Stimulated activated CD8-positive, alpha-beta memory T cell treated with anti-CD3 and anti-CD28 coated beads, Interleukin-4, amount 100 ng/mL, for 24 hours (primary cell): ENCODE measurements at places on chromosomes 12 and 14.

GRCh38 chr12:78388461-78388860 lies 476.1 kb upstream of the SYT1 start:
- DNase-seq = no peak

DNA sequence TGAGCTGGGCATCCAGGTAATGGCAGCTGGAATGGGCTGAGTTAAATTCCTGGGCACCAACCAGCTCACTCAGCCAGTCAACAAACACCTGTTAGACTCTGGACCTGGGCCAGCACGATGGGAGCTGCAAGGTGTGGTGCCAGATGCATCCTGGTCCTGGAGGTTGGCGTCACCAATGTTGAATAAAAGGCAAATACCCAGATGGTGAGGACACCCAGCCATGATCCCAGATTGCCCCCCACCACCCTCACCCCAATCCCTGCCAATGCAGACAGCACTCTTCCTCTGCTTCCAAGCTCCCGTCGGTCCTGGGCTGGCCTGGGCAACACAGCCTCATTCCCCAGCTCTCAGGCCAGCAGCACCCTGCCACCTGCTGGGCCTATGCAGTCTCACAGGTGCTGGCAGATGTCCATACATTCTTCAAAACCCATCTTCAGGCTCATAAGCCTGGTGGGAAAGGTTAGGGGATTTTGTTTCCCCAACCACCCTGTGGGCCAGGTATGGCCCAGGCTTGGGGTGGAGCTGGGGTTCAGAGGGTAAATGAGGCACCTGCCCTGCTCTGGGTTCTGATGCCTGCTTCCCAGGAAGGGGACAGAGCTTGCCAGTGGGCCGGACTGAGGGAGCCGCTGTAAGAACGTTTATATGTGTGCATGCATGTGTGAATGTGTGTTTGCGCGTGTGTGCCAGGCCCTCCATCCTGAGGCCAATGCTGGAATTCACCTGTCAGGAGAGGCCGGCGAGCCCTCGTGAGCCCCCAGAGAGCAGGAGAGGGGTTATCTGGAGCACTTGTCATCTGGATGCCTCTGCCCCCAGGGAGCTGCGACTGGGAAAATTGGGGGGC lies 58.0 kb downstream of the LGMN start:
- no peak for DNase-seq

GRCh38 chr14:23148591-23149249 lies 29.7 kb upstream of the CEBPE start:
- no peak for DNase-seq

- DNase-seq = no peak
Measured at GRCh38 chr12:76719171-76720041, 44.5 kb upstream of the ZDHHC17 start.

DNA sequence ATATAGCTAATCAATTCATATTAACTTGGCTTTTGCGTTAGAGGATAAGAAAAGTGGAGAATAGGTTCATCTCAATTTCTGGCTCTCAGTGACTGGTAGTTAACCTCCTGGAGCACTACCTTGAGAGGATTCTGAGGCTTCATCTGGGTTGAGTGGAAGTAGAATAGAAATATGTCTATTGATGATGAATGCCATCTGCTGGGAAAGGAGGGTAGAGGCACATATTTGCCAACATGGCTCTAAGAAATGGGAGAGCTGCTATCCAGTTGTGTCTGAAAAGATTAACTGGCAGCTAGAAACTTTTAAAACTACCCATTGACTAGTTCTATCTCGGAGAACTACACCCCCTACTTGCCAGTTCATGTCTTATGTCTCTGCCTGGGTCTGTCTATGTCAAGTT lies 530.1 kb downstream of the NRXN3 start:
- DNase-seq = no peak

- DNase-seq = no peak
Measured at GRCh38 chr12:56585098-56585497, 45.0 kb downstream of the BAZ2A start.

- no peak for DNase-seq
Measured at GRCh38 chr14:32312010-32312331, 17.1 kb upstream of the AKAP6 start.

DNA sequence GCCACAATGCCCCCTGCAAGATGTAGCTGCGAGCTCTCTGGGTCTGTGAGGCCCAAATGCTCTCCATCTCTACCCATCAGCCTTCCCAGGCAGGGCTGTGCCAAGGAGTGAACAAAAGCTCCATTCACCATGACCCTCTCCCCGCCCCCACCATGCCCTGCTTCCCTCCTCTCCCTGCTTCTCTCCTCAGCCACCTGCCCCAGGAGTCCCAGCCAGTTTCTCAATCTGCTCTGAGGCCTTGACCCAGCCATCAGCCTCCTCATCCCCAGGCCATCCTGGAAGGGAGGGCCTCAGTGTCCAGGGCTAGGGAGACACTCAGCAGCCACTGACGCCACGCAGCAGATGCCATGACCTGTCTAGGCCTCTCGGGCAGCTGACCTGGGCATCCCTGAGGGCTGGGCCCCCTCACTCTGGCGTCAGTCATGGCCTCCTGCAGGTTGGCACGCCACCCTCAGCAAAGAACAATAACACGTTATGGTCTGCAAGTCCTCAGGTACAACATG lies 8.5 kb upstream of the KRT5 start:
- no peak for DNase-seq

- DNase-seq = no peak
Measured at GRCh38 chr14:22147716-22148115, 441.3 kb downstream of the DAD1 start.

DNA sequence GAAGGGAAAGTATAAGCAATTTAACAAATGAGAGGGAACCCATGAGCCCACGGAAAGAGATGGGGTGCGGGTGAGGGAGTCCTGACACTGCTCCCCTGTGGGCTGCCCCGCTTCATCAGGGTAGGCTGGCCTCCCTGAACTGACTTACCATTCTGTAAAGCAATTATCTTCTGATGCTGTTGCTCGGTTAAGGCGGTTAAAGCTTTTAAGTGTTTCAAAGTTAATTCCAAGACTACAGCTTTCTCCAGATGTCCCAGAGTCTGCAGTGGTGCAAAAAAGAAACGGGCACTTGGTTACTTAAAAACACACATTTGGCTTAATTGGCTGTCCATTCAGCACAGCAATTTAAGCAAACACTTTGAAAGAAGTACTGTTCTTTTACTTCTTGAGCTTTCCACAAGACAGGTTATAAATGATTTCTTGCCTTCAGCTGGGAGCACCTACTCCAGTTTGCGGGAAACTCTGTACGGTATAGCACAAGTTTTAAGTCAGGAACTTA lies 1.3 kb downstream of the BHLHE41 start:
- DNase-seq = no peak

DNA sequence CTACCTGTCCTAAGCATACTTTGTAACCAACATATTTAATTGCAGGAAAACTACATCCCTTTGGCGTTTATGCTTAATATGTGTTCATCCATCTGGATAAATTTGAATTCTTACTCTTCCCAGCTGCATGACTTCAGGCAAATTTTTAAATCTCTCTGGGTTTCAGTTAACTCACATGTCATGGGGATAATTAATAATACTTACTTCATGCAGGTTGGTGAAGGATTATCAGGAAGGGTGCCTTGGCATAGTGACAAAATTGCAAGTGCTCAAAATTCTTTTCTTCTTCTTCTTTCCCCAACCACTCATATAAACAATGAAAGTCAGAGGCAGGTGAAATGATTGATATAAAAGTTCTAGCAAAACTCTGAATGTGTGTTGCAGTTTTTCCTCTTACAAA lies 15.9 kb downstream of the SYT10 start:
- DNase-seq = no peak

DNA sequence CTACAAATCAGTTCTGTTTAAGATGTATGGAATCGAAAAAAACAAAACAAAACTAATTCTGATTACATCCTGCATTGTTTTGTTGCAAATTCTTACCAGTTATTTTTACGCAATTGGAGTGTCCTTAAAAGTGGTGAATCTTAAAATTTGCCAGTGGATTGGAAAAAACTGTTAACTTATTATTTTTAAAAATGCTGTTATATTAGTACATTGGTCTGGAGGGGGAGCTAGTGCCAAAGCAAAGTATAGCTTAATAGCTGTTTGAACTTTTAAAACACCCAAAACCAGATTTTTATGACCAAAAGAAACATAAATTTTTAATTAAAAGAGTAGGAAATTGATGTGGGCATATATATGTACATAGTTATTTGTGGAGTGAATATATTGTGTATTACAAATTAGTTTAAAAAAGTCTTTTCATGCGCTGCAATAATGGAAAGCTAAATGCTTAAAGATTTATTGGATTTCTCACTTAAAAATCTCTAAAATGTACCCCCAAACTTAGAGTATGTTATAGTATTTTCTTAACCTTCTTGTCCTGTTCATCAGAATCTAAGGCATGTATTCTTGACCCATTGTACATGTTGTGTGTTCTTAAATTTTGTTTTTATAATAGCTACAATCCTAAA lies 2.5 kb downstream of the FUT8 start:
- no peak for DNase-seq

- DNase-seq = no peak
Measured at GRCh38 chr12:69024413-69024812, 91.4 kb upstream of the CPM start.

- no peak for DNase-seq
Measured at GRCh38 chr12:38639625-38640024, 265.8 kb downstream of the CPNE8 start.

GRCh38 chr14:104676130-104676693 lies 13.2 kb upstream of the INF2 start:
- no peak for DNase-seq

DNA sequence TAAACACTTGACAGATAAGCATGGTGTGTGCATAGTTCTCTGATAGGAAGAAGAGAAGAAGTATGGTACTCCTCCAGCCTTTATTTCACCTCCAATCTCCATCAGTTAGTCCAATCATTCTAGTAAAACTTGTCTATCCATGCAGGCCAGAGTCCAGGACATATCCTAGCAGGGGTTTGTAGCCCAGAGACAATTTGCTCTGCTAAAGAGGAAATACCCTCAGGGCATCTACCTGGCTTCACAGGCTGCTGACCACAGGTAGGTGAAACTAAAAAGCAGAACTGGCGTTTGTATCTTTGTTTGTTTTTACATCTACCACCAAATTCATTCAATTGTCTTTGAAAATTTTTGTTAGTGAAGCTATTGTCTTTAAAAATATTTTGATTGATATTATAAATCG lies 717.6 kb downstream of the FSCB start:
- DNase-seq = no peak

DNA sequence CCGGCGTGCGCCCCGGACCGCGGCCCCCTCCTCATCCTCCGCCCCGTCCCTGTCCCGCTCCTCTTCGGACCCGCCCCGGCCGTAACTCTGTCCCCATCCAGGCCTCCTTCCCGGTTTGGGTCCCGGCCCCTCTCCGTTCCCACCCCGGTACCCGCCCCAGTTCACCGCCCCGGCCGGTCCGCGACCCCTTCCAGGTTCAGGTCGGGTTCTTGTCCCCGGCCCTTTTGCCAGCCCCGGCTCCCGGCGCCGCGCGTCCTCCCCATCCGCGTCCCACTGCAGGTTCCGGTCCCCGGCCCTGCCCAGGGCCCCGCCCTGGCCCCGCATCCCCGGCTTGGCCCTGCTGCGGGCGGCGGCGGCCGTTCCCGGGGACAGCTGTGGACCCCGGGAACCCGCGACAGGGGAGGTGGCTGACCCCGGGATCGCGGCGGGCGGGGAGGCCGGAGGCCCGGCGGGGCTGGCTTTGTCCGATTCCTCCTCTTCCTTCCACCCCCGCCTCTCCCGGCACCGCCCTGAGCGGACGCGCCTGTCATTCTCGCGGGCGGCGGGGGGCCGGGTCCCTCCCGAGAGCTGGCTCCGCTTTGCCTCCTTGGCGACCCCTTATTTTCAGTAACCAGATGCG lies 601 bp downstream of the KLC1 start:
- DNase-seq = peak; percentile 36

- no peak for DNase-seq
Measured at GRCh38 chr12:93851257-93851671, 174.1 kb downstream of the CRADD start.

GRCh38 chr12:82765971-82766705 lies 79.4 kb downstream of the TMTC2 start:
- DNase-seq = no peak

- DNase-seq = no peak
Measured at GRCh38 chr12:21336656-21337055, 1.9 kb upstream of the SLCO1A2 start.

- no peak for DNase-seq
Measured at GRCh38 chr12:92648242-92649031, 54.4 kb upstream of the PLEKHG7 start.

GRCh38 chr14:100279563-100279962 lies 26.7 kb downstream of the SLC25A29 start:
- DNase-seq = no peak

GRCh38 chr12:82523996-82524395 lies 162.7 kb upstream of the TMTC2 start:
- no peak for DNase-seq

DNA sequence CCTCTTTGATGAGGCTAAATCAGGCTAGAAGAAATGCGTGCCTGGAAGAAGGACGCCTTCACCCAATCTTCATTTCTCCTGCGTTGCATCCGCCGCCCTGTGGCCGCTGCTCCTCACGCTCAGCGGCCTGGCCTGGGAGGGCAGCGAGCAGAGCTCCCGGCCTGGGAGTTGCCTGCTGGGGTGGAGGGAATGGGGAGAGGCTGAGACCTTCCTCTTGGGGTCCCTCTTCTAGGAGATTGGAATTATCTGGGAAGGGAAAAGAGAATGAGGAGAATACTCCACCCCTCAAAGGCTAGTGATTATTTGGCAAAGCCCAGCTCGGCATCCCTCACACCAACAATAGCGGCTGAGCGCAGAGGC lies 2.4 kb upstream of the HOXC12 start:
- no peak for DNase-seq

- no peak for DNase-seq
Measured at GRCh38 chr14:33954016-33954598, 3.2 kb upstream of the EGLN3 start.

DNA sequence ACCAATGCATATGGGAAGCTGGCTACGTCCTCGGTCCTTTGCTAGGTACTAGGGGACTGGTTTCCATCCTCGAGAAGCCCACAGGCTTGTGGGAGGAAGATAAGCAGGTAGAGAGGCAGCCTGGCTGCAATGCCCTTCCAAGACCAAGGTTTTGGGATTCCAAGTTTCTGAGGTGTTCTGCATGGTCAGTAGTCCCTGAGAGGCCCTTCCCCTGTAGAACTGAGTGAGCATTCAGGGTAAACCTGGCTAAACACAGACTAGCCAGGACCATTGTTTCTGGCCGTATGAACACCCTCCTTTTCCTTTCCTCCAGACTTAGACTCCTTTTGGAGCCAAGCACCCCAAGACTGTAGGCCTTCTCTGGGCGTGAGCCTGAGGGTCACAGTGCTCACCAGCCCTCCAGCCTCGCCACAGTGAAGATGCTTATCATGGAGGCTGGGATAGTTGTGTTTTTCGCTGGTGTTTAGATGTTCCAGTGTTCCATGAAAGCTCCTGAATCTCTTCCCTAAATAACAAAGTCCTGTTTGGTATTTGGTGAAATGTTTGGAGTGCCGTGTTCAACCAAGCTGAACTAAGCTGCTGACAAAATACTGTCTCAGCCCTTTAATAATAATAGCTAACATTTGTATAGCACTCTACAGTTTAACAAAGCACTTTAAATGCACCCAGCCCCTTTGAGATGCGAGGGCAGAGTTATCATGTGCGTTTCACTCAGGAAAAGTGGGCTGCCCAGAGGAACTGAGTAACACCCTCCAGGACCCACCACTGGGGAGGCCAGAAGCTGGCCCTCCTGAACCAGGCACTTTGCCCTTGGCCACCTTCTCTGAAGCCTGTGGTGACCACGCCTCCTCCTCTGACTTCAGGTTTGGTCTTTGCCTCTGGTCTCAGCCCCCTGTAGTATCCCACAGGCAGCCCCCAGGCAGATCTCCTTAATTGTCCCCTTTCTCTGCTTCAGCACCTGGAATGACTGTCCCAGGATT lies 284.5 kb downstream of the CACNA1C start:
- DNase-seq = no peak
